ENCODE measurements at places on chromosomes 1 and 21.

DNA sequence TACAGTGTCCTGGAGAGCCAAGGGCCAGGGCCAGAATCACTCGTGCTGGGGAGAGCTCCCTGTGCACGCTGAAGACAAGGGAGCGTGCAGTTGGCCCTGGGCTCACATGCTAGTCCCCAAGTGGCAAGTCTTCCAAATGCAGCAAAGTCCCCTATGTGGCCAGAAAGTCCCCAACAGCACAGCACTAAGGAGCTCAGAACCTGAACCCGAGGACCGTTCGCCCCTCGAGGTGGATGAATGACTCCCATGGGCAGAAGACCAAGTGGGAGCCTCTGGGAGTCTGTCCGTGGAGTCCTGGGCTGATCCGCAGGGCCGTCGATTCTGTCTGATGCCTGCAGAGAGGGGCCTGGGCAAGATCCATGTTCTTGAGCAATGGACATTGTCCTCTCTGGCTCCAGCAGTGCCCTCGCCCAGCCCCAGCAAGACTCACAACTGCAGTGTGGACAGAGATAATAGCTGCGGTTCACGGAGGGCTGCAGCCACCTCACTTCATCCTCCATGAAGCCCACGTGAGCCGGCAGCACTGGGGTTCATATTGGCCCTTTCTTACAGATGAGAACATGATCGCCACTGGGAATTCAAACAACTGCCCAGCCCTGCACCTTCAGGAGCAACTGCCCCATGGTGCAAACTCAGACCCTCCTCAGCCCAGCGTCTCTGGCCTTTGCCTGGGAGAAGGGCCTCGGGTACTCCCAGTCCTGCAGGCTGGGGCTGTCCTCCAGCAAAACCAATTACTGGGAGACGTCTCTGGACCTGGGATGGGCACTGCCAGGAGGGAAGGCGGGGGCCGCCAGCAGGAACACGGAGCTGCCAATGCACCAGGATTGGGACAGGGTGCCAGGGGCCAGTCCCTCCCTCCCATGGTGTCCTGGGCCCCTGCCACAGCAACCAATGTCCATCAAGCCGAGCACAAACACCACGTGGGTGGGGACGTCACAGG is 243.7 kb downstream of the NPHP4 start:
- no peak for DNase-seq

GRCh38 chr1:231443363-231443762 is 21.3 kb upstream of the EGLN1 start:
- no peak for DNase-seq

GRCh38 chr1:69321311-69321710 is 246.4 kb upstream of the LRRC7 start:
- no peak for DNase-seq

DNA sequence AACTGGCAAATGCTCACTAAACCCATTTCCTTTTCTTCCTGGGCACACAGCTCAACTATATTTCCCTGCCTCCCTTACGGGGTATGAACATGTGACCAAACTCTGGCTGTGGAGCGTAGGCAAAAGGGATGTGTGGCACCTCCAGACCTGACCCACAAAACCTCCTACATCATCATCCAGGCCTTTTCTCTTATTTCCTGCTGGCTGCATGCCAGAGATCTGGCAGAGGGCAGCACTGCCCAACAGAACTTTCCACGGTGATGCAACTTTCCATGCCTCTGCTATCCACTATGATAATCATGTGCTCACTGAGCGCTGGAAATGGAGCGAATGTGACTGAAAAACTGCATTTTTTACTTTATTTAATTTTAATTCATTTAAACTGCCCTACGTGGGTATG is 99.6 kb upstream of the CACNA1E start:
- DNase-seq, result no peak

DNA sequence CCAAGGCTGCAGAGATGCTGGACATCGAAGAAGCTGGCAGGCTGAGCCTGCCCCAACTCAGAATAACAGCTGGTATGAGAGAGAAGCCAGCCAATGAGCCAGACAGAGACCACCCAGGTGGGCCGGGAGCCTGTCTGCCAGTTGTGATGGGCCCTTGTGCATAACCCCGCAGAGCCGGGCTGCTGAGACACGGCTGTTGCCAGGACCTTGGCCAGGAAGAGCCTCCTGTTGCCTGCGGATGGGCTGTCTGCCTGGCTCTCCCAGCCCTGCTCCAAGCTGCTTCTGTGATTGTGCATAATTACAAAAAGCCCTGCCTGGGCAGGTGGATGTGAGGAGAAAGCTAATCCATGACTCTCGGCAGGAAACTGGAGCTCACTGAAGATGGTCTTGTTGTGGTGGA is 126.5 kb downstream of the CAPN8 start:
- no peak for DNase-seq

DNA sequence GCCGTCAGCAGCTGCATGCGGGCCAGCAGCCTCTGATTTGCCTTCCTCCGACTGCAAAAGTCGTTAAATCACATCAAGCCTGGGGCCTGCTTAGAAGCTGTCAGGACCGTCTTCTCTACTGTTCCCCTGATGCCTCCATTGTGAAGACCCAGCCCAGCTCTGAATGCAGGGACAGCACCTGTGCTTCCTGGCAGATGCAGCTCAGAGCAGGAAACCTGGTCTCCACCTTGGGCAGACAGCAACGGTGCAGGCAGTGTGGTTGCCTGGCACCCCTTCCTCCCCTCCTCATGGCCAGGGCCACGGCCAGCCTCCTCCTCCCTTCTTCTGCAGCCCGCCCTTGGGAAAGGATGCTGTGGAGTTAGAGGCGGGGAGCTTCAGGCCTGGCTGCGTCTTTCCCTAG is 92.3 kb upstream of the COL6A1 start:
- no peak for DNase-seq

DNA sequence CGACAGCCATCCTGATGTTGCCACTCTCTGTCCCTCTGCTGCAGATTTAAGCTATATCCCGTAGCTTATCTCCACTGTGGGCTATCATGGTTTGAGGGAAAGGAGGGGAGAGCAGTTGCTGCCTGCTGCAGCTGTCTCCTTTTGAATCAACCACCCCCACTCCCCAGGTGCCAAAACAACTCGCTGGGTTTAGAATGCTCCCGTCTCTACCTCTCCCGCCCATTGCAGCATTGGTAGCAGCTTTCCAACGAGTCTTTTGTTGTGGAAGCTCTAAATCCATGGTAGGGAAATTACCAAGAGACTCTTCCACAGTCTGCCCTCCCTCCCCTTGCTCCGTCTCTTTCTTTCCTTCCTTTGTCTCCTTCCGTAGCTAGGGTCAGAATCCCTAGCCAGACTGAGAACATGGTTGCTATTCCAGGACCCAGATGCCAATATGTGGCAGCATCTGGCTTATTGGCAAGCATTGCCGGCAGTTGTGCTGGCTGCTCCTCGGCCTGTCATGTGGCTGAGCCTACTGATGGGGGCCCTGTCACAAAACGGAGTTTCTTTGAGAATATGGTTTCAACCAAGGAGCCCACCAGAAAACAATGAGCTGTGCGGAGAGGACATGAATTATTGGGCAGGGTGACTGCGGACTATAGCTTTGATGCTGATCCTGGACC is 230.7 kb downstream of the RPS6KC1 start:
- DNase-seq, result no peak

DNA sequence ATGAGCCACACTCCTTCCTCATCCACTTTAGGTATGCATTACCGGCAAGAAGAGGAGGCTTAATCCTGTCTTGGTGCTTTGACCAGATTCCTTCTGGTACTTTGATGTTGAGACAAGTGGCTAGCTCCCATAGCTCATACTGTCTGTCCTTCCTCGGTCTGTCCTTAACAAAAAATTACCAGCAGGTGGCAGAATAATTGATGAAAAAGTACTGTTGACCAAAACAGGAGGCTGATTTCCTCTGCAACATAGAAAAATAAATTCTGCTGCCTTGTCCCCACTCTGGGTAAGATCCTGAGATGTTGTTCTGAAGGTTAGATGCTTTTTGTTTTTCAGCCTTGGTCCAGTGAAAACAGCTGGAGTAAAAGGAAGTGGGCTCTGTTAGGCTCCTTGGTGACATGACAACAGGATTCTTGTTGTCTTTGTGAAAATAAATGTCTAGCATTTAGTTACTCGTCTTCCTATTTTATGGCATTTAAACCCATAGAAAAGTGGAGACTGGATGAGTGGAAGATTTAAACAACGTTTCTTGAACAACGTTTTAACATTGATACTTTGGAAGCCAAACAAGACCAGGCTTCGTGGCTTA is 11.2 kb upstream of the HJV start:
- no peak for DNase-seq

GRCh38 chr1:26164036-26164860 is 4.5 kb downstream of the C1orf232 start:
- peak; percentile 60 for DNase-seq

- no peak for DNase-seq
Measured at GRCh38 chr1:41370756-41371420, 9.7 kb downstream of the FOXO6 start.

- no peak for DNase-seq
Measured at GRCh38 chr1:9990944-9991343, 6.1 kb upstream of the RBP7 start.

DNA sequence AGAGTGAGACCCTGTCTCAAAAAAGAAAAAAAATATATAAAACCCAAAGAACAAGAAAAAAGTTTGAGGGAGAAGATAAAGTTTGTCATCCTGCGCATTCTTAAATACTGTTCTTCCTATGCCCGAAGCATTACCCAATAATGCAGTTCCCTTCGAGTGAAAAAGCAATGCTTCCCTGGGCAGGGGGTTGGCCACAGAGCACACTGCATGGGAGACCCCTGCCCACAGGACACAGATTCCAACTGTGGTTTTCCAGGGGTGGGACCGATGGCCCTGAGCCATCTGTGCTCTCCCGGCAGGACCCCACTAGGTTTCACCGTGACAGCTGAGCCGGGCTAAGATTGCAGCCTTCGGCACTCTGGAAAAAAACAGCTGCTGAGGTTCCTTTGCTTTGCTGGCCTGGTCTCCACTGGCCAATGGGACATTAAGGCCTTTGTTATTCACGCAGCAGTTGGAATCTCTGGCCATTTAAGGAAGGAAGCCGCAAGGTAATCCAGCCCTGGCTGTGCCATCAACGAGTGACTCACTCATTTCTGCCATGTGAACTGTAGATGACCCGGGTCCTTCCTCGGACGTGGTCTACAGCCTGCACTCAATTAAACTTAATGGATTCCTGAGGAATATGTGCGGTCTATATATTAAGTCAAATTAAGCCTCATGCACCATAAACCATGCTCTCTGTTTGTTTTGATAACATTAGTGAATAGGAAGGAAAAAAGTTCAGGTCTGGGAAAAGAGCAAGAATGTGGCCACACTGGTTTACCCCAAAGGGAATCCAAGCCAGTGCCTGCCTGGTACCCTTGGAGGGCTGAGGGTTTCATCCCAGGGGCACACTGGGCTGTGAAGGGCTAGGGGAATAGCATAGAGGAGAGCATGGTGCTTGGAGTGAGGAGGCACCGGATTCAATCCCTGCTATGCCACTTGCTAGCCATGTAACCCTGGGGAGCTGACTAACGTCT is 163.2 kb downstream of the ZBTB18 start:
- DNase-seq, result no peak

GRCh38 chr1:245842106-245842505 is 665.0 kb downstream of the SMYD3 start:
- DNase-seq, result no peak

GRCh38 chr1:239547987-239548386 is 161.6 kb downstream of the CHRM3 start:
- no peak for DNase-seq

DNA sequence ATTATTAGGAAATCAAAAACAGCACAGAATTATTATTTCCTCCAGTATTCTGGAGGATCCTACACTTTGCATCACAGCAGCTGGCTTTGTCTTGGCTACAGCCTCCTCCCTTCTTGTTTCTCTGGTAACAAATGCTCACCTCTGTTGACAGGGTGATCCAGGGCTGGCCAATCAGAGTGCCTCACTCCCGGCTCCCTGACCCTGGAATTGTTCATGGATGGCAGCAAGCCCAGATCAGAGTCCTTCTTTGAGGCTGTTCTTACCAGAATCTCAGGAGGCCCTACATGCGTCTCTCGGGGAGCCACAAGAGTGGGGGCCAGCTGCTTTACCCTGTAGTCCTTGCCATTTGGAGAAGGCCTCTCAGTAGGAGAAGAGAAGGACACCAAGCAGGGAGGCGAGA is 48.4 kb upstream of the IGSF5 start:
- no peak for DNase-seq

DNA sequence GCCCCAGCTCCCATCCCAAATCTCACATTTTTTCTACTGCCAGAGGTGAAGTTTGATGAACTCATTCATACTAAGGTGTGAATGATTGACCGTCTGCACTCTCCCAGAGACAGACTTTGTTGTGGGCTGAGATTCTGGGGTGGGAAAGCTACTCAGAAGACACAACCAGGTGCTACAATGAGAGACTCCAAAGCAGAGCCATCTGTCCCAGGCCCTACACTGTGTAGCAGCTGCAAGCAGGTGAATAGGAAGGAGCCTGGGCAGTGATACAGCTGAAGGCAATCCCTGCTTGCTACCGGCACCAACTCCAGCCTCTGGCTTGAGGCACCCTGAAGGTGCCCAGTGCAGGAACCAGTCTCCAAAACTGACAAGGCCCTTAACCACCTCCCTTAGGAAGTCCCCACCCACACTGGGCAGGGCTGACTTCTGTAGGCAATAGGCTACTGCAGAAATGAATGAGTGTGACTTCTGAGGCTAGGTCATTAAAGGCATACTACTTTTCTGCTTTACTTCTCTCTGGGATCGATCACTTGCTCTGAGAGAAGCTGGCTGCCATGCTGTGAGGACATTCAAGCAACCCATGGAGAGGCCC is 79.7 kb upstream of the RUNX3 start:
- no peak for DNase-seq

- DNase-seq, result no peak
Measured at GRCh38 chr1:87513966-87514660, 185.4 kb downstream of the LMO4 start.

- DNase-seq, result no peak
Measured at GRCh38 chr1:60280819-60281218, 207.2 kb upstream of the C1orf87 start.

DNA sequence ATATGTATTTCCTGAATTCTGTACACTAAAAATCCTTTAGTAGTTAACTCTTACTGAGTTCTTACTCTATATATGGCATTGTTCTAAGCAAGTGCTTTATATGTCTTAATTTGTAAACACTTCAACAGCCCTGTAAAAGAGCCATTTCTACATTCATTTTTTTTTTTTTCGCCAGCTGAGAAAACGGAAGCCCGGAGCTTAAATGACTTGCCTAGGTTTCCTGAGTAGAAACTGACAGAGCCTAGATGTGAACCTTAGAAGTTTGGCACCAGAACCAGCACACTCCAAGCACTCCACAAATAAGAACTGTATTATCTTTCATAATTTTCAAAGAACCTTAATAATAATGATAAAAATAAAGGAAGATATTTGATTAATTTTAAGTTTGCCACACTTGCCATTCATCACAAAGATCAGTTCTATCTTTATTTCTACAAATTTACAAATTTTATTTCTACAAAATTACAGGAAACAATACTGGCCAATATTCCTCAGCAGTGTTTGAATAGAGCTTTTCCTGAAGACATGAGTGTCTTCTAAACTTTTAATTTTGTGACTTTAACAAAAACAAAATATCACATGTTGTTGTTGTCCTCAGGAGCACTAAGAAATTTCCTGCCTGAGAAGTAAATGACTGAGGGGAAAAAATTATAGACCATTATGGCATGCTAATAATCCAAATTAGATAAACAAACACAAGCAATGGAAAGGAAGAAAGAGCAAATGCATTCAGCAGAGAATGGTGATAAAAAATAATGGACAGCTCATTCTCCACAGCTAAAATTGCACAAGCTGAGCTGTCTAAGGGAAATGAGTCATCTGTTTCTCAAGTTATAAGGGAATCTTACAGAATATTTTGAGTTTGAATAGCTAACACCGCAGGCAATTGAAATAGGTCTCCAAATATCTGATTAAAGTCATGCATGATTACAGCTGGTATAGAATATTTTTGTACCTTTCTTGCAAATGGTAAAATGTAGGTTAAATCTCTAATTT is 71.2 kb downstream of the DPYD start:
- DNase-seq, result no peak

- DNase-seq, result peak; percentile 70
Measured at GRCh38 chr1:171654942-171655745, 2.7 kb upstream of the MYOC start.

Measured in activated CD8-positive, alpha-beta memory T cell treated with anti-CD3 and anti-CD28 coated beads, Interleukin-2, amount 50 U/mL, for 4 hours (primary cell).